ENCODE measurements at places on chromosomes 7 and 10.

DNA sequence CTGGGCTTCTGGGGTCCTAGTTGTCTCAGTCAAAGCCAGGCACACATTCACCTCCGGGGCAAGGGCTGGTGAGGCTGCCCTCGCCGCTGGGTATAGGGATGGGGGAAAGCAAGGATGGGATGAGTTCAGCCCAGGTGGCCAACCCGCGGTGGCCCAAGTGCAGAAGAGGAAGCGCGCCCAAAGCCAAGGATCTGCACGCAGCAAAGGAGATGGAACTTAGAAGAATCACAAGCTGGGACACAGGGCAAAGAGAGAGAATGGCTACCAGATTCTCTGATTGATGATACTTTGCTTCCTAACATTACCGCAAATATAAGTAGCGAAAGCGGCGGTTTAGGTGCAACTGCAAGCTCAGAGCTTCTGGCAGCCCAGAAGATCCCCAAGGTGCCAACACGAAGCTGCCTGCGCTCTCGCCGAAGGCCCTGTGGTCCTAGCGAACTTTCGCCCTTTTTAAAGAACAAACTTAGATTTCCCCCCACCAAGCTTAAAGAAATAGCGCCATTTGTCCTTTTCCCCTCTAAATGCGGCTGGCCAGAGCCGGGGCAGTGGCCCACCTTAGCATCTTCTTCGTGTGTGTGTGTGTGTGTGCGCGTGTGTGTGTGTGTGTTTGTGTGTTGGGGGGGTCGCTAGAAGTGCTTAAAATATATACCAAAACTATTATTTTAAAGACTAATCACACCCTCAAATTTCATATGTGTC is 927 bp upstream of the MKX start:
- no peak for DNase-seq

DNA sequence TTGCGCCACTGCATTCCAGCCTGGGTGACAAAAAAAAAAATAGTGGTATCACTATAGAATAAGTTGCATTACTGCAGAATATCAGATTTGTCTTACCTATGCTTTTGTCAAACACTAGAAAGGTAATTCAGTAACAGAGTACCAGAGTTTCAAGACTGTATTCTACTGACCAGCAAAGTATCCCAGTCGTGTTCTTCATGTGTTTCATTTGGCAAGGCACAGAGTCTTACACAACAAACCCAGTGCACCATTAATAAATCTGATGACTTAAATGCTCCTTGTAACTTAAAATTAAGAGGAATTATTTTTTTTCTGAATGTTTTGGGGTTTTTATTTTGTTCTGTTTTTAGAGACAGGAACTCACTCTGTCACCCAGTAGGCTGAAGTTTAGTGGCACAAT is 34.4 kb upstream of the PBLD start:
- DNase-seq: no peak

- peak; percentile 26 for DNase-seq
These were observed 121.6 kb upstream of the ZNF92 start for GRCh38 chr7:65251851-65252620.

- peak; percentile 73 for DNase-seq
These were observed 22.8 kb downstream of the RGR start for GRCh38 chr10:84267503-84268126.

- DNase-seq: peak; percentile 4
These were observed 377.1 kb downstream of the HPSE2 start for GRCh38 chr10:98858525-98858924.

DNA sequence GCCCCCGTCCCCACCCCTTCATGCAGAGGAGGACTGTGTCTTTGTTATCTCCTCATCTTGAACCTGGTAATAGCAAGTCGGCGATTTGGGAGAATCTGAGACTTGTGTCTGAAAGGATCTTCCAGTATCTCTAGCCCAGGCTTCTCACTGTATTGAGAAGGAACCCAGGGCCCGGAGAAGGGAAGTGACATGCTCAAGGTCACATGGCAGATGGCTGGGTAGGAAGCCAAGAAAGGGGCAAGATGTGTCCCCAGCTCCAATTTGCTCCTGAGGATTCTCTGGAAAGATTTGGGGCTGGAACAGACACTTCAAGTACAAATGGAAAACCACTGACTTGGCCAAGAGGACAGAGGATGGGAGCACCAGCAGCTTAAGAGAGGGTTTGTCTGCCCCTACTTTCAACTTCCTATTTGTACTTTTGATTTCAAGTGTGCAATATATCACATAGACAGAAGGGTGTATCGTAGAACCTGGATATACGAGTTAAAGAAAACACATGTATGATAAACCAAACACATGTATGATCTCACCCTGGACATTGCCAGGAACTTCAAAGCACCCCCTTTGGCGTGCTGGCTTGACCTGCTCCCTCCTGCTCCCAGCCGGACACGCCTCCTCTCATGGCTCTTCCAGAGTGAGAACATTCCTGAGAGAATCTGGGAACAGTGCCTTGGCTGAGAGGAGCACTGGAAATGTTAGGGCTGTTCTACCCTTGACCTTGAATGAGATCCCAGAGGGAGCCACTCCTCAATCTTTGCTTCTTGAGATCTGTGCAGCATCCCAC is 79.7 kb downstream of the CDH23 start:
- DNase-seq: peak; percentile 29

DNA sequence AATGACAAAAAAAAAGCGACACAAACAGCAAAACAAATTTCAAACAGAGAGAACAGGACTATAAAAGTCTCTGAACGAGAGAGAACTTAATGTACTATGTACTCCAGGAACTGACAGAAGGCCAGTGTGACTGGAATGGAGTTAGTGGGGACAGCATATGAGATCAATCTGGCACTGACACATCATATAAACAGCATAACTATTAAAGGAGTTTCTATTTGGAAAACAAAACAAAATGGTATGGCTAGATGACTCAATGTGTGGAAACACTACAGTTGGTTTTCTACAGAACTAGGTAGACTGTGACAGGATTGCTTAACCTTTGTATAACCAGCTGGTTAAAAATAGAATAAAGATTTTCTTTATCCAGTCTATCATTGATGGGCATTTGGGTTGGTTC is 232.9 kb upstream of the KAT6B start:
- no peak for DNase-seq

DNA sequence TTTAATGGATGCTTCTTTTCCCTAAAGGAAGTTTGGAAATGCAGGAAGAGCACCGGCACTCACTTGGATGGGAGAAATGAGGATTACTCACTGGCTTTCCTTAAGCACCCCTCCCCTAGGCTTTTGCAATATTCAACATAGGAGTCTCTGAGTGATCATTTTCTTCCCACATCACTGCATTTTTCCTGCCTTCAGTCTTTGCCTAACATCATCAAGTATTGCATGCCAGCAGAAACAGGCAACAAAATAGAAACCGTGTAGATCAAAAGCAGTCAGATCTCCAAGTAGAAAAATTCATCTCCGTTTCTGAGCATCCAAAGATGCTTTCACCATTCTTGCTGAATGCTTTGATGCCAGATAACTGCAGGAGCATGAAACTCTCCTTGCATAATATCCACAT is 119.9 kb downstream of the ADCYAP1R1 start:
- DNase-seq: no peak

- no peak for DNase-seq
These were observed 113.8 kb upstream of the ITGB1 start for GRCh38 chr10:33071857-33072256.

DNA sequence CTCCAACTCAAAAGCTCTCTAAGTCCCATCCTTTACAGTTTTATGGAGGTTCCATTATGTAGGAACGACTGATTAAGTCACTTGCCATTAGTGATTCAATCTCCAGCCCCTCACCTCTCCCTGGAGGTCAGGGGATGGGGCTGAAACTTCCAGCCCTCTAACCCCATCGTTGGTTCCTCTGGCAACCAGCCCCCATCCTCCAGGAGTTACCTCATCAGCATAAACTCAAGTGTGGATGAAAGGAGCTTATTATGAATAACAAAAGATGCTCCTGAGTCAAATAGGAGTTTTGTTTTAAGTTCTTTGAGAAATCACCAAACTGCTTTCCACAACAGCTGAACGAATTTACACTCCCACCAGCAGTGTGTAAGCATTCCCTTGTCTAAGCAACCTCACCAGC is 494.3 kb upstream of the AUTS2 start:
- no peak for DNase-seq

DNA sequence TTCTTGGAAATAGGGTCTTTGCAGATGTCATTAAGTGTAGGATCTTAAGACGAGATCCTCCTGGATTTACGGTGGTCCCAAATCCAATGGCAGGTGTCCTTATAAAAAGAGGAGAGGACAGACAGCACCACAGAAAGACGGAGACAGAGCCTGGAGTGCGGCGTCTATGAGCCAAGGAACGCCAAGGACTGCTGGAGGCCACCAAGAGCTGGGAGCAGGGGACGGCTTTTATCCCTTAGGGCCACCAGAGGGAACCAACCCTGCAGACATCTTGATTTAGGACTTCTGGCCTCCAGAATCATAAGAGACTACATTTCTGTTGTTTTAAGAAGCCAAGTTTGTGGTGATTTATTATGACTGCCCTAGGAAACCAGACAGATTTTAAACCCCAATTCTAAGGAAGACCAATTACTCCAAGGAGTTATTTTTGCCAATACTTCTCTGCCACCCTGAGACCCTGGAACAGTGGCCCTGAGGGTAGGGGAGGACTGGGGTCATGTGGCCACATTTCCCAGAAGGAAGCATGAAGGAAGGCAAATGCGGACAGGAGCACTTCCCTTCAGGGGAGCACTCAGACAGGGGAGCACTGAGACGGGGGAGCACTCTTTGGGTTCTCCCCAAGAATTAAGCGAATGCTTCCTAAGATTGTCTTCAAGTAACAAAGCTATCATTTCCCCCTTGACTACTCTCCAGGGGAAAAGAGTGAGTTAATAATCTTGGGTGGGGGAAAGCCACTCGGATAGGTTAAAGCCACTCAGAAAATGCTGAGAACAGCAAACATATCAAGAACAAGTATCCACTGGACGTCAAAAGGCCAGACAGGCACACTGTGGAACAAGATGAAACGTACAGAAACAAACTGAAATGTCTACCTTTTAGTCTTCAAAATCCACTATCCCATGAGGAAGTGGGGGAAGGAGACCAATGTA is 67.5 kb downstream of the CHST15 start:
- peak; percentile 70 for DNase-seq

DNA sequence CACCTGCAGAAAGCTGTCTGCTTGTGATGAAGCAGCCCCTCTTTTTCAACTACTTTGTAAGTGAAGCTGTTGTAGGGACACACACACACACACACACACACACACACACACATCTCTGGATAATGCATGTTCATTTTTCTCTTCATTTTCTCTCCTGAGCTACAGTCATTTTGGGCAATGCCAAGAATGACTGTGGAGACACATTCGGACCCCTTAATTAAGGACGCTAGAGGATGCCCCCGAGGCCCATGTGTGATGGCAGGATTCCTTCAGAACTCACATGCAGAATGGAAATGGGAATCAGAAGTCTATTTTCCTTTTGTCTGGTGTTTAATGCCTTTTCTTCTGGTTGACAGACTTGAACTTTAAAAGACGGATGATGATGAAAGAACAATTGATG is 56.6 kb downstream of the CLRN3 start:
- DNase-seq: no peak

GRCh38 chr7:113548561-113548960 is 370.2 kb downstream of the PPP1R3A start:
- DNase-seq: no peak

DNA sequence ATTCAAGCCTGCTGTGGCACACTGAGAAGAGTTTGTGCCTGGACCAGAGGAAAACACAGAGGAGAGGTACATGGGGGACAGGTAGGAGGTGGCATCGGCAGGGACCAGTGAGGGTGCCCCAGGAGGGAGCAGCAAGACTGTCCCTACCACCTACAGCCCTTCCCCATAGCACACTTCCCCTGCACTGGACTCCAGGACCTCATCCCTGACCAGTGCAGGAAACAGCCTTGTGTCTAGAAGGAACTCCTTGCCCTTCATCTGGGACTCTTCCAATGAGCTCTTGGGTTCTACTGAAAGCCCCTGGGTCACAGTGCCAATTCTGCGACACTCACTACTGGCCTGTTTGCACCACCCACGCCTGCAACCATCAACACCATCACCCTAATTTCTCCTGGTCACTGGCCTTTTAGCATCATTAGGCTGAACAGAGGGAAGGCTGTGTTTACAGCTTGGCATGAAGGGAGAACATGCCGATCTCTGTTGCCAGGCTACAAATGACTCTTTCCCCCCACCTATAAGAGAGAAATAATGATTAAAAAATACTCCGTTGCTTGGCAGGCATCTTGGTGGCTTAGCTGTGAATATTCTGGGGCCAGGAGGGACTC is 371.9 kb upstream of the ZMIZ1 start:
- no peak for DNase-seq

DNA sequence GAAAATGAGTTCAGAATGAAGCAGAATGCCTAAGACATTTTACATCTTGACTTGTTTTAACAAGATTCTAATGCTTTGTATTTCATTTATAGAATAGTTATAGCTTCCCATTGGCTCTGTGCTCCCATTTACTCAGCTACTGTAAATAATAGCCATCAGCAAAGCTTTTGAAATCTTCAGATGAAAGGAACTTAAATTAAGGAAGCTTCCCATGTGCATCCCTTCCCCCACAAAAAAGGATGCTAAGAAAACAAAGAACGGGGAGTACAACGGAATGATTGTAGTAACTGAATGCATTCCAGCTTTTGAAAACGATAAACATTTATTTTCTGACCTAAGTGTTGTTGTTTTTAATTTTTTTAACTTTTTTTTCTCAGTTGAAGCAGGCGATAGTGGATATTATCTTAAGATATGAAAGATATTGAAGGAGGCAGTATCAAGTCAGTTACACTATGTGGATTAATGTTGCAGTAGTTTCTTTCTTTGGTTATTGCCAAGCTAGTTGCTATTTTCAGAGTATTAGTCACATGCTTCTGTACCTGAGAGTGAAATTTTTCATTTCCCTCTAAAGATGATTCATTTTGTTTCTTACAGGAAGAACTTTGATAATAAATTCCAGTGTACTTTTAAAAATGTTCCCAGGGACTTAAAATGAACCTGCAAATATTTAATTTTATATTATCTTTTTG is 129.2 kb downstream of the KCND2 start:
- DNase-seq: no peak

DNA sequence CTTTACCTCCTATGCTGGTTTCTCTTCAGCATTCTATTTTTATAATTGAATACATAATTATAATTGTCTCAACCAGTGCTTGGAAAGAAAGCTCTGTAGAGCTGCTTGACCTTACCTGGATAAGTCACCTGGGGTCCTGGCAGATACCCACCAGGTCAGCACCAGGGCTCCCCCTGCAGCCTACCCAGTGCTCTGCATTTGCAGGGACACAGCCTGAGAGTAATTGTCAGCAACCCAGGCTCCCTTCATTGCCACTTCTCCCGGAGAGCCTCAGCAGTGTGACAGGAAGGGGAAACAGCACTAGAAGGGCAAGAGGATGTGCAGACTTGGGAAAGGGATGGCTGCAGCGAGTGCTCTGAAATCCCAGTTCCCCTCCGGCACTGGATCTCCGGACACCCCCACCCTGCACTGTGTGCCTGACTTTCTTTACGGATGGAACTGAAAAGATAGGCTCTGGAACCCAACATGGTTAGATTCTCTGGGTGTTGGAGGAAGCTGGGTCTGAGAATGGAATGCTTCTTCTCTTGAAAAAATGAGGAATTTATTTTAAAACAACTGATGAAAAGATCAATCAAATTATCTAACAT is 11.4 kb upstream of the PAX4 start:
- DNase-seq: peak; percentile 23
